Non-pigmented ciliary epithelial cell (primary cell): ENCODE measurements at places on chromosomes 11 and 22.

- DNase-seq = peak; percentile 42
Observed at GRCh38 chr11:15650105-15650938, 535.6 kb downstream of the INSC start.

DNA sequence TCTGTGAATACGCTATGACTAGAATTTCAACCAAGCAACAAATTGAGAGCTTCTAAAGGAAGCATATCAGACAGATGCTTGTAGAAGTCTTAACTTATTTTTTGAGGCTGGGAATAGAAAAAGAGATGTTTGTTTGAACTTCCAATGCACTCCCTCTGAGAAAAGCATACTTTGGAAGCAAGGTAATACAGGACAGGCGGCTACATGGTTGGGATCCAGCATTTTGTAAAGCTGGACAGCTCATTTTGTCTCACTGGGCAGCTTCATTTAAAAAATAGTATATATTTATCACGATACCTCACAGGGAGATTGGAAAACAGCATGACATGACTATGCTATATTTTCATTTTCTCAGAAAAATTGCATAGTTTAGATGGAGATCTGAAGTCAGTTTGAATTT lies 821.3 kb upstream of the API5 start:
- no peak for DNase-seq

DNA sequence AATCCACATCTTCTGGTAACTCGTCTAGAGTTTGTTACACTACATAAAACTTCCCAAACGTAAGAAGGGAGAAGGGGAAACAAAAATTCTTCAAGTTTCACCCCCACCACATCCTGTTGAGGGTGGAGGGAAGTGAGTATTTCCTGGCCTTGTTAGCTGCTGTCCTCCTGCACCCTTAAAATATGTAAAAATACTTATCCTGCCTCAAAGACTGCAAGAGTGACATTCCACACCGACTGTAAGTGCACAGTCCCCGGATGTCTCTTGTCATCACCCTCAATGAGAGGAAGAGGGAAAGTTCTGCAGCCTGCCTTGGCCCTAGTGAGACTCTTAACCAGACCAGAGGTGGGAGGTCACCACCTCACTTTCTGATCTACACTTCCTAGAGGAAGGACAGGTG lies 3.3 kb downstream of the TMEM121B start:
- no peak for DNase-seq

- no peak for DNase-seq
Observed at GRCh38 chr22:45678961-45679912, 7.6 kb downstream of the ATXN10 start.

GRCh38 chr11:17001806-17002205 lies 12.4 kb downstream of the PLEKHA7 start:
- DNase-seq = no peak

DNA sequence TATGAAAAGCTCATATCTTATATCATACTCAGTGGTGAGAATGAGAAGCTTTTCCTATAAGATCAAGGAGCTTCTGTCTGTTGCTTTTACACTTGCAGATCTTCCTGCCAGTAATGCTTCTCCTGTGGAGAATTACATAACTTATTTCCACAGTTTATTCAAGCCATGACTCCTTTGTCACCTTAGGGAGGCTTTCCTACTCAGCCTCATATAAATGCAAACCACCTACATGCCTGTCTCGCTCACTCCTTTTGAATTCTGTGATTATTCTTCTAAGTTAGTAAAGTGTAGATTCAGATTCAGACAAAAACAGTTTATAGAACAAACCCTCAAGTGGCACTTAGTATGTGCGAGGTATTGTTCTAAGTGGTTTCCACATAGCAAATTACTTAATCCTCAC lies 716.1 kb upstream of the ANO3 start:
- no peak for DNase-seq

DNA sequence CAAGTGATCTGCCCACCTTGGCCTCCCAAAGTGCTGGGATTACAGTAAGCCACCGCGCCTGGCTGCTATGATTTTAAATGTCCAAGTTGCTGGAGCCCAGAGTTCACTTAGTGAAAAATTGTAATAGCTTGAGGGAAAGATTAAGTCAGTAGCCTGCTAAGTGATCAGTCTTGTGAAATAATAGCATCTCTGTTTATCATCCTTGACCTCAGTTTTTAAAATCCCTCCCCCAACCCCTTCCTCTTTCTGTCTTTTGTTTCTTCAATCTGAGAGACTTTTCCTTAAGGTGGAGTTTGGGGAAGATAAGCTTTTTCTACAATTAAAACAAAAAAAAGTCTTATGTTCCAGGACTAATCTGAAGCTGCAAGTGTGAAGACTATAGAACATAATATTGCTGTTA lies 6.4 kb downstream of the HIPK3 start:
- DNase-seq = no peak

DNA sequence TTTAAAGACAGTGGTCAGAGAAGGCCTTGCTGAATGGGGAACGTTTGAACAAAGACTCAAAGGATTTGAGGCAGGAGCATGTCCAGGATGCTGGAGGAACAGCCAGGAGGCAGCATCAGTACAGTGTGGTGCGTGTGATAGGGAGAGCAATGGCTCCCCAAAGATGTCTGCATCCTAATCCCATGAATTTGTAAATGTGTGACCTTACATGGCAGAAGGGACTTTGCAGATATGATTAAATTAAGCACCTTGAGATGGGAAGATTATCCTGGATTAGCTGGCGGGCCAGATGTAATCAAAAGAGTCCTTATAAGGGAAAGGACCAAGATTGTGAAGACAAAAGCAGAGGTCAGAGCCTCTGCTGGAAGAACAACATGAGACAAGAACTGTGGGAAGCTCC lies 24.6 kb upstream of the FAT3 start:
- no peak for DNase-seq

DNA sequence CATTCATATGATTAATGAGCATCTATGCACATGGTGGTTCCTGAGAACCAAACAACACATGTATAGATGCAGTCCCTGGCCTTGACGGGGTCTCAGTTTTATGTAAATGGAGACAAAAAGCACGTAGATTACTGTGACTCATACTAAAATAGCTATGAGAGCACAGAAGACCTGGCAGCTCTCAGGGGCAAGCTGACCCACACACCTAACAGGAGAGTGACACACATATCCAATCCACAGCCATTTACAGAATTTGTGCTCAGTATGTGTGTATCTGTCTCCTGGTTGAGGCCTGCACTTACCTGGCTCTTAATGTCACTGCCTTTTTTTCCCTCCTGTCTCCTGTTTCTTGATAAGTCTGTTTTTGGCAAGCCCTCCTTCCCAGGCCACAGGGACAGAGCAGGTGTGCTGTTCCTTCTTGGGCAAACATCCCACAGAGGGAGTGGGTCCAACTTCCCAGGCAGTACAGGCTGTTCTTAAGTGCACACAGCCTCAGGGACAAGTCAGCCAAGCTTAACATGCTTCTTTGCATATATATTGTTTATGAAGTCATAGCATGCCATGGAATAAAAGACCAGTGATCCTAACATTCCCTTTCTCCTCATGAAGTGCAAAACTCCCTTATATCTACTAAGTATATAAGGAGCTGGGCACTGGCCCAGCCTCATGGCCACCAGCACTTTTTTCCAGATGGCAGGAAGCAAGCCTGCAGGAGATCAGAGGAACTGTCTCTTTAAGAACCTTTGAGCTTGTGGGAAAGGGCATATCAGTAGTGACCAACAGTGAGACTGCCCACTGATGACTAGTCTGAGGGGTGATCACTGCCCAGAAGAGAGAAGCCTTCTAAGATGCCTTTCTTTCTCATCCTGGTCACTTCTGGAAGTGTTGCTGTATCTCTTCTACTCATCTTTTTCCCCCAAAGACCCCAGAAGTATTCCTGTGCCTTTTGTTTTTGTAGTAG lies 124.7 kb upstream of the CCDC90B start:
- no peak for DNase-seq

DNA sequence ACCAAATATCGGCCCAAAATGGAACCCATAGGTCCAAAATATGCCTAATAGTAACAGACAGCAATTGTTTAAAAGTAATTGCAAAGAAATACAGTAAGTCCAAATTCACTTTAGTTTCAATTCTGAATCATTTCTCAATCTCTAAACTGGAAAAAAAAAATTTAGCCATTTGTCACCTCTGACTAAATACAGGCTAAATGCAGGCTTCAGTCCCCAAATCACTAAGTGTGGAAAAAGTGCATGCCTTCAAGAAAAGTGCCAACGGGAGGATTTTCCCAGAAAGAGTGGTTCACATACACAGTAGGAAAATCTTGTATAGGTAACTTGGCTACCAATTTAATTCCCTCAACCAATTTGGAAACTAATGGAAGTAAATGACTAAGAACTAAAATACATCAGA lies 35.7 kb downstream of the SIK3 start:
- no peak for DNase-seq

DNA sequence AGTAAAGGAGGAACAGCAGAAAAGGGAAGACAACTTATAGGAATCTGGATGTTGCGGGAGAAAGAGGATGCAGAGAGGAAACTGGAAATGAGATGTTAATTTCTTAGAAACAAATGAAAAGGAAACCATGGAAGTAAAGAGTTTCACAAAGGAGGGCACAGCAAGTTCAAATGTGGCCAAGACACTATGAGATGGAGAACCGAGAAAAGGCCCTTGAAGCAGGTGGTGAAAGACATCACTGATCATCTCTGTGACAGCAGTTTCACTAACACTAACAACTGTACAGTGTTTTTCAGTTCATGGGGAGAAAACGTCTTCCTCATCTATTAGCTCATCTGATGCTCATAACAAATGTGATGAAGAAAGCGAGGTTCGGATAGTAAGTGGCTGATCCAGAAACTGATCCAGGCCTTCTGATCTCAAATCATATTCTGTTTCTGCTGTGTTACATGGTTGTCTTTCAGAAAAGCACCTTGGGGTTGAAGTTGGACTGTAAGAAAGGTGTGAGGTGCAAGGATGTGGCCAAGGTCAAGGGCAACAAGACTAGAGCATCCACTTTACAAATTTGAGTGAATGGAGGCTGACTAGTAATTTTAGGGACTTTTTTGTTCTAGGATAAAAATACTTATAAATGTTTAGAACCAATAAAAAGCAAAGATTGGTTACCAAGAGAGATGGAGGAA lies 492.1 kb upstream of the CADM1 start:
- no peak for DNase-seq

GRCh38 chr11:59610289-59610688 lies 5.3 kb downstream of the OSBP start:
- DNase-seq = no peak

DNA sequence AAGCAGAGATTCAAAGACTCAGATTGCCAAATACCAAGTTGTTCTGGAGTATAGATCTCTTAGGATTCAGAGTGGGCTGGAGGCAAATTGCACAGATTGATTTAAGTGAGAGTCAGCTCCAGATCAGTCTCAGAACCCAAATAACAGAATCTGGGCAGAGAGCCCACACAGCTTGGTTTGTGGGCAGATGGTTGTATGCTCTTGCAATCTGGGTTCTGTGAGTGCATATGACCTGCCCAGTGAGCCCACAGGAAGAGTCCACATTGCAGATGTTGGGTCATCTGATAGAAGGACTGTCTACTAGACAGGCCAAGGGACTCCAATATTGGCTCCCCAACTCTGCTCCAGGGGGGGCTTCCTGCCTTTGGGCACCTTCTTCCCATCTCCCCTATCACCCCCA lies 65.9 kb downstream of the ADAMTS15 start:
- DNase-seq = no peak

DNA sequence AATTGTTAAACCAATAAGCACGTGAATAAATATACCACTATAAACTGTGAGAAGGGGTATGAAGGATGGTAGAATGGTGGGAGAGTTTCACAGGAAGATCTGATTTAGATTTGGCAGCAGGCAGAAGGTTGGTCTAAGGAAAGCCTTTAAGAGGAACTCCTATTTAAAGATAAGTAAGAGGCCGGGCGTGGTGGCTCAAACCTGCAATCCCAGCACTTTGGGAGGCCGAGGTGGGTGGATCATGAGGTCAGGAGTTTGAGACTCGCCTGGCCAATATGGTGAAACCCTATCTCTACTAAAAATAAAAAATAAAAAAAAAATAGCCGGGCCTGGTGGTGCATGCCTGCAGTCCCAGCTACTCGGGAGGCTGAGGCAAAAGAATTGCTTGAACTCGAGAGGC lies 45.8 kb upstream of the CXCR5 start:
- DNase-seq = no peak

- no peak for DNase-seq
Observed at GRCh38 chr11:9201372-9202162, 63.6 kb downstream of the DENND5A start.

DNA sequence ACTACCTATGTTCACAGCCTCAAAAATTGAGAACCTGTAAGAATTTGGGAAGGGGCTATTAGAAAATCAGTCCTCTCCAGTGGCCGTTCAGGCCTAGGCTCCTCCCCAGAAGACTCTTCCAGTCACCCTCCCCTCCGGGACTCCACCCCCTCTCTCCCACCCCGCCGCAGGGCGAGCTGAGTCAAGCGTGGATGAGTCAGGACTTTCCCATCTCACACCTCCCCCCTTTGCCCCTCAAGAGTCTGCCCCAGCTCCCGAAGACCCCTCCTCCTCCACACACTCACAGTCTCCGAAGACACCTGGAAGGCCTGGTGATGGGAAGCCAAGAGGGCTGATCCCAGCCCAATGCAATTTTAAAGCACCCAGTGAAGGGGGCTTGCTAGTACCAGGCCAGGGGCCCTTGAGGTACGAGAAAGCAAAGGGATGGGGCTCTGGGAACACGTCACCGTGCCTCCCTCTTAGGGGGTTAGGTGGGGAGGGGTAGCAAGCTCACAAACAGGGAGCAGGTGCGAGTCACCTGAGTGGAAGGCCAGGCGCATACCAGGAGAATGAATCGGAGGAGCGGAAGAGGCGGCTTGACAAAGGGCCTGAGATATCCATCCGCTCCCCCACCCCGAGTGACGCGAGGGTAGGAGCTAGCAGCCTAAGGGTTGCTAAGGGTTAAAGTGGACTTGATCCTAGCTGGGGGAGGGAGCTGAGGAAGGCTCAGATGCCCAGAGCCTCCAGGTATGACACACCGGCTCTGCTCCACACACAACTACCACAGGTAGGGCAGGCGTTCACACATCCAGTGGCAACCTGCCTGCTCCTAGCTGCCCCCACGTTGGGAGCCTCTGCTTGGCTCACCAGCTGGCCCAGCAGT lies 13.6 kb downstream of the BCL9L start:
- no peak for DNase-seq

DNA sequence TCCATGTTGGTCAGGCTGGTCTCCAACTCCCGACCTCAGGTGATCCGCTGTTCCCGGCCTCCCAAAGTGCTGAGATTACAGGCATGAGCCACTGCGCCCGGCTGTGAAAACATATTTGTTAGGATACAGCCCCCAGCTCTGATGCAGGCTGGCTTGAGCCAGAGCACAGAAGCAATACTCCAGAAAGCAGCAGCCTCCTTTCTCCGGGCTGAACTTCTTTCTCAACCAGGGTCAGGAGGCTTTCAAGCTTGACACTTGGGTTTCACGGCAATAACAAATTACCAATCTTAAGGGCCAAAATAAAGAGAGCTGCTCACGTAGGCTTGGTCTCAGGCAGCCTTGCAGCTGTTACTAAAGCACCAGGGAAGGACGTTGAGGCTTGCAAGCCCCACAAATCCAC lies 10.8 kb upstream of the CECR2 start:
- no peak for DNase-seq

GRCh38 chr11:117807482-117808327 lies 10.7 kb upstream of the DSCAML1 start:
- DNase-seq = no peak
